Fibroblast of skin of right quadriceps (primary cell): ENCODE measurements at places on chromosomes 5 and 9.

DNA sequence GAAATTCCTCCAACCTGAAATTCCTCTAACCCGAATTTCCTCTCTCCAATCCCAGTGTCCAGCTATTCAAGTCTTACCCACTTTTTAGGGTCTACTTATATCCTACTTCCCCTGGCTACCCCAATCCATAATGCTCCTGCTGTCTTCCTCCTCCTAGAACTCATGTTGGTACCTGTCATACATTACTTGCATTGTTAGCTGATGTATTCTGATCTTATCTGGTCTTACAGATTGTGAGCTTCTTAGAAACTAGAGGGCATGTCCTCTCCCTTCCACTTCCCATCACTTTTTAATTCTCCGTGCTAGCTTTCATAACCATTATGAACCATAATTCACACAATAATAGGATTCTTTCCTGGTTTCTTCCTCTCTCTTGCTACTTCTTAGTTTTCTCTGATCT lies 336.1 kb downstream of the CWC27 start:
- DNase-seq = no peak

DNA sequence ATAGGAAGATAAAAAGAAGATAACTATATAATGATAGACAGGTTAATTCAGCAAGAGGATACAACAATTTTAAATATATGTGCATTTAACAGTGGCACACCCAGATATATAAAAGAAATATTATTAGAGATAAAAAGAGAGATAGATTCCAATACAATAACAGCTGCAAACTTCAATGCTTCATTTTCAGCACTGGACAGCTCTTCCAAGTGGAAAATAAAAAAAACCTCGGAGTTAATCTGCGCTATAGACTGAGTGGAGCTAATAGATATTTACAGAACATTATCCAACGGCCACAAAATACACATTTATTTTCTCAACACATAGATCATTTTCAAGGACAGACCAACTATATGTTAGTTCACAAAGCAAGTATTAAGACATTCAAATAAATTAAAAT lies 1229.5 kb upstream of the CDH6 start:
- no peak for DNase-seq

DNA sequence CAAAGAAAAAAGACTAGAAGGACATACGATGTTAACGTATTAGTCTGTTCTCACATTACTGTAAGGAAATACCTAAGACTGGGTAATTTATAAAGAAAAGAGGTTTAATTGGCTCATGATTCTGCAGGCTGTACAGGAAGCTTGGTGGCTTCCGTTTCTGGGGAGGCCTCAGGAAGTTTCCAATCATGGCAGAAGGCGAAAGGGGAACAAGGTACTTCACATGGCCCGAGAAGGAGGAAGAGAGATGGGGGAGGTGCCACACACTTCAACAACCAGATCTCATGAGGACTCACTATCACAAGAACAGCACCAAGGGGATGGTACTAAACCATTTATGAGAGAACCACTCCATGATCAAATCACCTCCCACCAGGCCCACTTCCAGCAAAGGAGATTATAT lies 110.1 kb downstream of the CARTPT start:
- no peak for DNase-seq

DNA sequence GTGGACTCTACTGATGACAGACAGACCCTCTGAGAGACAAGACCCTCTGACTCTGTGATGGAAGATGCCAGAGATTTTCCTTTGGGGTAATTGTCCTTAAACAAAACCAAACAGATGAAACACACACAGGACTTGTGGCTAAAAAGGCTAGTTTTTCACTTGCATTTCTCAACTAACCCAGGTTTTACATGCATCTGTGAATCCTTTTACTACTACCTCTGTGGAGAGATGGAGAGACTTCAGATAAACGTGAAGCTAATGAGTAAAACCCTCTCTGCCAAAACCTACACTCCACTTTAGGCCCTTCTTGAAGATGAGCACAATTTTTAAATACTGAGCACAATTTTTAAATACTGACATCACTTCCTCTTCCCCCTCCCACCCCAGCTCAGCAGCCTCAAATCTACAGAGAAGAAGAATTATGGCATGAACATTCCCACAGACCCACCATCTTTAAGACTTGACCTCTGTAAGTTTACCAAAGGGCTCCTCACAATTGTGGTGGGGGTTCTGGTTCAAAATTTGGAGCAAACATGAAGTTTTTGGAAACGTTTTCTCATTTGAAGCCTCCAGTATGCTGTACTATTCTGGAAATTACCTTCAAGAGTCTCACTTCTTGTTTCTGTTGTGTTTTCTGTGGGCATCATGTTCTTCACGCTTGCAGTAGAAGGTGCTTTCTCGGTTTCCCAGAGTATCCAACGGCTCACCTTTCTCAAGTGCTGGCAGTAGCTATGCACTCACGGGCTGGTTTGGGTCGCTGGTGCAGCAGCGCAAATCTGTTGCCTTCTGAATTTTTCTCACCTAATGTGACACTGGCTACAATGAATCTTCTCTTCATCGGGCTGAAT lies 42.7 kb downstream of the ACER2 start:
- no peak for DNase-seq
